ENCODE measurements at places on chromosomes 3 and 15. TPM values are rescaled to one million over a fixed set of nuclear protein-coding genes. Genes with fewer than 3 reads are reported as not detected.

Gene B3GNT5
- total RNA-seq = 43.7 TPM

Gene LRRIQ4
- not detected for total RNA-seq

Gene SPTBN5
- total RNA-seq = 0.34 TPM

Gene CHRNA7
- total RNA-seq = 0.50 TPM

Gene CAV3
- not detected for total RNA-seq

Gene UBA5
- total RNA-seq = 46.8 TPM

Gene ROBO1
- total RNA-seq = 46.1 TPM

Gene NANOGP8
- not detected for total RNA-seq

Gene NUTM1
- not detected for total RNA-seq

Gene GATA2
- total RNA-seq = not detected

Gene CCNDBP1
- total RNA-seq = 35.3 TPM

Gene PLA1A
- total RNA-seq = 0.14 TPM

Gene ZBTB11
- total RNA-seq = 43.2 TPM

Gene PPP1R14D
- total RNA-seq = not detected

Gene TMC3
- total RNA-seq = not detected

Gene EPHA6
- 0.36 TPM for total RNA-seq

Gene SERINC4
- not detected for total RNA-seq

Gene SCN5A
- total RNA-seq = not detected

Gene MYL3
- total RNA-seq = not detected
